ENCODE measurements at places on chromosomes 16 and 17.

DNA sequence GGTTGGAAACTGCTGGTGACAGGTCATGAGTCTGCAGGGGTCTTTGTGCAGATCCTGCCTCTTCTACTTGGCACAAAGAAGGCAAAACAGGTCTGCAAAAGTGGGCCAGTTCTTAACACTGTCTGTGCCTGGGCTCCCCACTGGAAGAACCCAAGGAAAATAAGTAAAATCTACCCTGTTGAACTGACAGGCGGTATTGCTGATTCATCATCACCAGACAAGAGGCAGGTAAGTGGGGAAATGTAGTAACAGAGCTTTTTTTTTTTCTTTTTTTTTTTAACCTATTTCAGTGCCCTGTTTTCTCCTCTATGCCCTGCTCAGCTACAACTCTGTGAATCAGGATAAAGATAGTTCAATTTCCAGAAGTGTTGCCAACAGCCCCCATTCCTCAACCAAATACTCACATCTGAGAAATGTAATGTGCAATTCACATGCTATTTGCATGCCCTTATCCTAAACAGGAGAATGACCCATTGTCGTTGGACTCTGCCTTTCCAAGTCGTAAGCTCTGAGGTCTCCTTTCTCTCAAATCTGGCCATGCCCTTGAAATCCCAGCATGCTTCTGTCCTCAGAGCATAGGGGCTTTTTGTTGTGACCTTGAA lies 237.0 kb downstream of the SOX9 start:
- no peak for DNase-seq

- DNase-seq = no peak
Observed at GRCh38 chr16:4704491-4704890, 11.1 kb downstream of the NUDT16L1 start.

DNA sequence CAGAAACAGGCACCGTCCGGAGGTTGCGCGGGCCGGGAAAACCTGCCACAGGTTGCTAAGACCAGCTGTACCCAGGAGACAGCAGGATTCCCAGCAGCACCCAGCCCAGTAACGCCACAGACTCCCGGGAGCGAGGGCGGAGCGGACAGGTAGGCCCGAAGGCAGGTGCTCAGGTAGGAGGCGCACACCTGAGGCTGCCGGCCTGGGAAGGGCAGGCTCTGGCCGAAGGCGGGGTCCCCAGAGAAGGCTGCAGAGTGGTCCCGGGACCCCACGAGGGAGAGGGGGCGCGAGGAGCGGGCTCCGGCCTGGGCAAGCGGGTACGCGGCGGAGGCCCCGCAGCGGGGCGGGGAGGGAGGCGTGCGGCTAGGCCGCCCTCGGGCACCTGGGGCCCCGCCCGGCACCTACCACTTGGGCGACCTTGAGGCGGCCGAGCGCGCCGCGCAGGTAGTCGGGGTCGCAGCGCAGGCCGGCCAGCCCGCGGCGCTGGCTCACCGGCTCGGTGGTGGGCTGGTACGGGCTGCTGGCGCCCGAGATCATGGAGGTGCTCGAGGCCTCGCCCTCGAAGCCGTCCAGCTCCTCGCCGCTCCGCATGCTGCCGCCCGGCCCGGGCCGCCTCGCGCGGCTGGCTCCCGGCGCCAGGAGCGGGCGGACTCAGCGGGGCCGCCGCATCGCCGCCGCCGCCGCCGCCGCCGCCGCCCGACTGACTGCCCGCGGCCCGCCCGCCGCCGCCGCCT lies 441 bp downstream of the CMTM4 start:
- no peak for DNase-seq

DNA sequence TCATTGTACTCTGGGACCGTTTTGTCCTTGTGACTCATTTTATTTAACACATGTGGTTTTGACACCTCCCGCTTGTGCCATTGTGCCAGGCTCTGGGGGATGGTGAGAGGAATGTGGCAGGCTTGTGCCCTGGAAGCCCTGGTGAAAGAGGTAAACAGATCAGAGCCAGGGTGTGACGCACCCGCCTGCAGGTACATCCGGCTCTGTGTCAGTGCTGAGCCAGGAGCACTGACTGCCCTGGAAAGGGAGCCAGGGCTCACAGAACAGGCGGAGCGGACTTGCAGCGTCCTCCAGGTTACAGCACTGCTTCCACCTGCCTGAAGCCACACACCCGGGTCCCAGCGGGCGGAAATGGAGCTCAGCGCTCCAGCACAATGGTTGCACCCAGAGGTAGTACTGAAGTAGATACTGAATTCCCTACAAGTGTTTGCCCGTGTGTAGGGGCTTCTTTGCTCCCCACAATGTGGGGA lies 30.6 kb downstream of the CDRT15 start:
- DNase-seq = no peak

GRCh38 chr16:67396159-67397035 lies 3.1 kb upstream of the TPPP3 start:
- DNase-seq = no peak

- no peak for DNase-seq
Observed at GRCh38 chr17:76940295-76940694, 72.1 kb downstream of the MGAT5B start.

GRCh38 chr17:7956228-7956965 lies 24.4 kb downstream of the CNTROB start:
- DNase-seq = no peak

DNA sequence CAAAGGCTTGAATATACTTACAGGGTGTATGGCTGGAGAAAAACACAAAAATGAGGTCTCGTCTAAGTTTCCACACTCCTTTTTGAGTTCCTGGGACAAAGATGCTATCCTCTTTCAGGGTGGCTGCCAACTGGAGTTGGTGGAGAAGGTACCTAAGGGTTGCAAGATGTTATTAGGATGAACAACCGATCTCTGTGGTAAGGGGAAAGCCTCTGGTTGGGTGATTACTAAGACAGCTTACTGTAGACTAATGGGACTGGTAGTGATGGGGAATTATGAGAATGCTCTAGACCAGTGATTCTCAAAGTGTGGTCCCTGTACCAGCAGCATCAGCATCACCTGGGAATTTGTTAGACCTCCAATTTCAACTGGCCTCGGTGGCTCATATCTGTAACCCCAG lies 6.0 kb downstream of the ADAT1 start:
- DNase-seq = no peak

GRCh38 chr17:50051606-50052005 lies 4.3 kb upstream of the ITGA3 start:
- no peak for DNase-seq
